ENCODE measurements at places on chromosomes 3 and 15.
A peak's percentile ranks its signal among the peaks of the same experiment; 100 is the strongest.

DNA sequence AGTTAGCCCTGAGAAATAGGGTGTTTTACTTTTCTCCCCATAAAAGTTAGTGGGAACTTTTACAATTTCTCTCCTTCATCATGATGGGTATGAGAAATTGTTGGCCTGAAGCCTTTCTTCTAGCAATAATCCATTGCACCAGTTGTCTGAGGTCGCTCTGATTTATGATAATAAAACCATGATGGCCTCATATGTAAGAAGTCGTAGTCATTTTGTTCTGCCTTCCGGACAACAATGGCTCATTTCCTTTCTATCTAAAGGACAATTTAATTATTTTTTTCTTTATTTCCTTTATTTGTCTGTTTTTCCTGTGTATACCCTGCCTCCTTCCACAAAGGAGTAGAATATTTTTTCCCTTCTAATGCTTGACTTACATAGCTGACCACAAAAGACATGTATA is 31.6 kb upstream of the GNB4 start:
- no peak for DNase-seq

DNA sequence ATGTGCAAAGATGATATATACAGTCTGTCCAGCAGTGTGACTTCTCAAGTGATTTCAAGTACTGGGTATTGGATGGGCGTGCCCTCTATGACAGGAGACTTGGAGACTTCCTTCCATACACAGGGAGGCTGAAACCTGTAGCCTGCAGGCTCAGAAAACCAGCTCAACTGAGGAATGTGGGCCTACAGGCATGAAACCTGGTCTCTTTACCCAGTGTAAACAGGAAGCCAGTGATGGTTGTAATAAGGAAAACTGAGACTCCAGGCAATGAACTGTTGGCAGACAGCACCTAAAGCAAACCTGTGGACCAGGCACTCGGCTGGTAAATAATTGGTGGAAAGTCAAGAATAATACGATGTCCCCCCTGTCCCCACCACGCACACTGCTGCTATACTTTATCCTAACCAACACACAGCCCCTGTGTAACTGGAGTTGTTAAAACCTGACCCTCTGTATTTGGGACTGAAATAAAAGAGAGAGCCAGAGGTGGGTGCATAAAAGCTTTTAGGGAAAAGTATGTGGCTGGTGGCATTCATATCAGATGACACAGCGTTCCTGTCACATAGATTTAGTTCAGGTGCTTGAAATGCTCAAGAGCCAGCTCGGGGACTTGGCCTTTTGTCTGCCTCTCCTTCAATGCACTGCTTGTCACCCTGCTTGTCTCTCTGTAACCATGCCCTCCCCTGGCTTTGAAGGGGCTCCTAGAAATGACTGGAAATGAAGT is 144.7 kb downstream of the TPRG1 start:
- no peak for DNase-seq

- DNase-seq, result no peak
Measured at GRCh38 chr15:76338486-76339304, 2.1 kb downstream of the ISL2 start.

DNA sequence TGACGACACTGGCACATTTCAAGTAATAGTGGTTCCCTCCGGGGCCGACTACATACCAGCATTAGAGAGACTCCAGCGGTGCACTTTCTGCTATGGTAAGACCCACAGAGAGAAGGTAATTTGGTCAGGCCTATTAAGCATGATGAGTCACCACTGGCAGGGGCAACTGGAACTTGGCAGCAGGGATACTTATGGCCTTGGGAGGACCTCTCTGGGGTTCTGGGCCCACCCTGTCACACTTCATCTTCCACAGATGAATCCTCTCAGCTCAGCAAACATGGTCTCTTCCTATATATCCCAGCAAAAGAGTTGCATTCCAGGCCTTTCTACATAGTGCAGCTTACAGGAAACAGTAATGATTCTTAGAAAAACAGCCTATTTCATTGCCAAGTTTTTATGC is 88.0 kb downstream of the PIK3R4 start:
- peak; percentile 61 for DNase-seq

- no peak for DNase-seq
Measured at GRCh38 chr3:52289747-52290595, 2.3 kb downstream of the GLYCTK start.

- no peak for DNase-seq
Measured at GRCh38 chr3:25532431-25533162, 104.5 kb downstream of the RARB start.

DNA sequence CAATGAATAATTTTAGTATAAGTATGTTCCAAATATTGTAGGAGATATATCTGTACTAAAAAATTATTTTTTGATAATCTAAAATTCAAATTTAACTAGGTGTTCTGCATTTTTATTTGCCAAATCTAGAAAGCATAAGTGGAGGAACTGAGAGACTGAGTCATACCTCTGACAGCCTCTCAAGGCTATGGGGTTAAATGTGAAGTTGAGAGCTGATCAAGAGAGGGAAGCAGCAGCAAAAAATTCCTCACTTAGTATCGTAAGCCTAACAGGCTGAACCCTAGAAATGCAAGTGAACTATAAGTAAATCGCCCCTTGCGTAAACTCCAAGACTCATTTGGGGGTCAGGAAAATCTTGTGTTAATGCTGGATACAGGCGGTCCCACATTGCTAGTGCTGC is 12.8 kb upstream of the TOPAZ1 start:
- DNase-seq, result no peak

GRCh38 chr3:53696401-53697172 is 149.6 kb downstream of the CHDH start:
- DNase-seq, result peak; percentile 47

DNA sequence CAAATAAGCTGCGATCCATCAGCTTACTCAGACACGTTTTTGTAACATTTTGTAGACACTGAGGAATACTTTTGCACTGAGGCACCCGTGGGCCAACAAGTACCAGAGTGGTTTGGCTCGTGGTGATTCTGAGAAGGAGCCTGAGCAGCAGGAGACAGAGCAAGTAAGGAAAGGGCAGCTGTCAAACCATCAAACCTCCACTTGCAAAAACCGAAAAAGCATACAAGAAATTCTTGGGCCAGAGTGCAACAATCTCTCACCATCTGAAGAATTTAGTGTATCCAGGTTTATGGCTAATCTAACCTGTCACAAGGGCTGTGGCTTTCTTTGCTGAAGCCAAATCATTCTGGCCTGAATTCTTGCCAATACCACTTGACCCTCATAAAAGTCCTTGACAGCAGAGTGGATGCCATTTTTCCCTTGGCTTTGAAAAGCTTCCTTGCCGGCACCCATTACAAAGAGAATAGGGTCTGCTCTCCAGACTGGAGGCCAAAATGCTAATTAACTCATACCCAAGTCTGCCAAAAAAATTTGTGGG is 56.7 kb downstream of the MYO1E start:
- peak; percentile 89 for DNase-seq

DNA sequence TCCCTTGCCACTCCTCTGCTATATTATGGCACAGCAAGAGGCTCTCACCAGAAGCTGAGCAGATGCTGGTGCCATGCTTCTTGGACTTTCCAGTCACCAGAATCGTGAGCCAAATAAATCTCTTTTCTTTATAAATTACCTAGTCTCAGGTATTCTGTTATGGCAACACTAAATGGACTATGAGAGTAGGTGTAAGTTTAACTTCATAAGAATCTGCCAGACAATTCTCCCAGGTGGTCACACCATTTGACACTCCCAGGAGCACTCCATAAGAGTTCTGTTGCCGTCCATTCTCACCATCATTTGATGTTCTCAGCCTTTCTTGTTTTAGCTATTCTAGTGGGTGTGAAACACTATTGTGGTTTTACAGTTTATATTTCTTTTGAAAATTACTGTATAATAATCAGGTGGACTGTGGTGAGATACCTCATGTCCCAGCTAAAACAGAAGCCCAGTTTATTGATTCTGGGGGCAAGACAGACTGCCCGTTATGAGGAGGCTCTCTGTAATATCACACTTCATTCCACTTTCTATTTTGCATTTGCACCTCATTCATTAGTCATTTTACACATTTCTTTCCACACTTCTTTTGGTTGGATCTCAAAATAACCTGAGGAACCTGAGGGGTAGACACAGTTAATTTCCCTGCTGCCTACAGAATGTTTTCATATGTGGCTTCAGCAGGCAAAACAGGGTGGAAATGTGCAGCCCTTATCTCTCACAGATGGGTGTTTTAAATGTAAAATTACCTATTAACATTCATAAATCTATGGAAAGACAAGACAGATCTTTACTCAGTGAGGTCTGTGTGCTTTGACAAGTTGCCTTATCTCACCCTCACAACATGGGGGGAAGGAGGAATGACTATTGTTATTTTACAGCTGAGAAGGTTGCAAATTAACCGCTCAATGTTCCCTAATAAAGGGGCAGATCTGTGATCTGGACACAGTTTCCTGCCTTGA is 42.1 kb downstream of the CDCP1 start:
- DNase-seq, result no peak
